ENCODE measurements at places on chromosomes 2 and 18. TPM values are rescaled to one million over a fixed set of nuclear protein-coding genes. Genes with fewer than 3 reads are reported as not detected.
A peak's percentile ranks its signal among the peaks of the same experiment; 100 is the strongest.

DNA sequence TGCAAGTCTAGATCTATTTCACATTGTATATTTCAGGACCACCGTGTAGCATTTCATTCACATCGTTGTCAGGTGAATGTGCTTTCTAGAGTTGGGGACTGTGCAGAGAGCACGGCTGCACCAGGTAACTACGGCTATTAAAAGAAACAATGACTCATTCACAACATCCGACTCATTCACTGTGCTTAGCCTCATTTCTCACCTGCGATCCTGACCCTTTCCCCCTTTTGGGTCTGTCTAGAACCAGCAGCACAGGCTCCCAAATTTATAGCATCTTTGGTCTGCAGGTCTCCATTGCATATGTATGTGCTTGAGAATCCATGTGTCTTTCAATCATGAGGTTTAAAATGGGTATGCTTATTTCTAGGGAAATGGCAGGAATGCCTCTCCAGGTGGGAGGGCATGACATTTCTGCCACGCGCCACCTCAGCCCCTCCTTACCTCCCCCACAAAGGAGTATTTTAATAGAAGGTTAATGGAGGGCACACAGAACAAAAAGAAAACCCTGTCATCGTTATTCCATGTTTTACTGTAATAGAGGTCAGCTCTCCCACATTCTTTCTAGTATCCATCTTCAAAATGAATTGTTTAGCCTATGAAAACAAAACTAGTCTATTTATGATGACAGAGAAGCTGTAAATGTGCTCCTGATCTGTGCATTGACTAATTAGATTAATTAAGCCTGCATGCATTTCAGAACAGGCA lies 246.7 kb upstream of the EPHA4 start:
- peak; percentile 19 for DNase-seq

DNA sequence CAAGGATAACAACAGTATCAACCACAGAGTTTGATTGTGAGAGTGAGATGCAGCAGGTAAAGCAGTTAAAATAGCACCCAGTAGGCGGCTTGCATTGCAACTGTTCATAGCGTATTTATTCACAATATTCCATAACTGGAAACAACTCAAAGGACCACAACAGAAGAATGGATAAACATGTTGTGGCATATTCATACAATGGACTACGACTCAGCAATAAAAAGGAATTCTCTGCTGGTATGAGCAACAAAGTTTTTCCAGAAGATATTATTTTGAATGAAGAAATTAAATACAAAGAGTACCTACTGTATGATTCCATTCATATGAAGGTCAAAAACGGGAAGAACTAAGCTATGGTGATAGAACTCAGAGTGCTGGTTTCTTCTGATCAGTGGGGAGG lies 25.2 kb downstream of the GPATCH11 start:
- DNase-seq = no peak

DNA sequence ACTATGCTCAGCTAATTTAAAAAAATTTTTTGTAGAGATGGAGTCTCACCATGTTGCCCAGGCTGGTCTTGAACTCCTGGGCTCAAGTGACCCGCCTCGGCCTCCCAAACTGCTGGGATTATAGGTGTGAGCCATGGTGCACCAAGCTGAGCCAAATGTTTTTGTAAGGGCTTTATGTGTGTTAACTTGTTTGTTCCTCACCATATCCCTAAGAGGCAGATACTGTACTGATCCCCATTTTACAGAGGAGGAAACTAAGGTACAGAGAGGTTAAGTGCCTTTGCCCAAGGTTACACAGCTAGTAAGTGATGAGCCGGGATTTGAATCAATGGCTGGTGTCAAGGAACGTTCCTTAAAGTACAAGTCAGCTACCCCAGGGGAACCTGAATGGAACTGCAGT lies 85.3 kb upstream of the KLF7 start:
- DNase-seq = no peak

The PLA2R1 gene
- 9.3 TPM for total RNA-seq

The MAB21L4 gene
- 24.5 TPM for total RNA-seq

The MDH1B gene
- total RNA-seq = not detected

Measured in HT-29 (cell line).